NCI-H1694 (cell line): ENCODE measurements at places on chromosomes 3 and 15.

DNA sequence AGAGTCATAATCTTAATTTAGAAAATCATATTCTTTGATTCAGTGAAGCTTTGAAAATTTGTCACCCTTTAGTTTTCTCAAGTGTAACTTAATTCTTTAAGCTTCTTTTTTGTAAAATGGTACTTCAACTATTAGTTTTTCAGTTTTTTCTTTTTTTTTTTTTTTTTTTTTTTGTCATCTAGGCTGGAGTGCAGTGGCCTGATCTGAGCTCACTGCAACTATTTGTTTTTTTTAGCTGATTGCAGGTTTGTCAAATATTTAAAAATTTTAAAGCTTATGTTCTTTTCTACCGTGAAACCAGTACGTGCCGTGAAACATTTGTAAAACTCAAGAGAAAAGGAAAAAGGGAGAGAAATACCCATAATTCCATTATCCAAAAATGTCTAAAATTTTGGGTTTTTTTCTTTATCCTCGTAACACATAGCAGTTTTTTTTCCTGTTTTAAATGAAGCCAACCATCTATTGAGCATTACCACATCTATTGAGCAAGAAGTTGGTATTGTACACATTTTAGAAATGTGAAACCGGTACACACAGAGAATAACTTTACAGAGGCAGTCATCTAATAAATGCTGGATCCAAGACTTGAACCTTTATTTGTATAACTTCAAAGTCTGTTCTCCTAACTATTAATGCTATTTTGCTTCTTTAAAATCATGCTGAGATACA, 25.7 kb downstream of the ECT2 start:
- no peak for DNase-seq

- DNase-seq: no peak
These were observed 27.5 kb downstream of the MASP1 start for GRCh38 chr3:187264021-187264420.

GRCh38 chr15:25465835-25466234, 27.0 kb upstream of the UBE3A start:
- DNase-seq: no peak

DNA sequence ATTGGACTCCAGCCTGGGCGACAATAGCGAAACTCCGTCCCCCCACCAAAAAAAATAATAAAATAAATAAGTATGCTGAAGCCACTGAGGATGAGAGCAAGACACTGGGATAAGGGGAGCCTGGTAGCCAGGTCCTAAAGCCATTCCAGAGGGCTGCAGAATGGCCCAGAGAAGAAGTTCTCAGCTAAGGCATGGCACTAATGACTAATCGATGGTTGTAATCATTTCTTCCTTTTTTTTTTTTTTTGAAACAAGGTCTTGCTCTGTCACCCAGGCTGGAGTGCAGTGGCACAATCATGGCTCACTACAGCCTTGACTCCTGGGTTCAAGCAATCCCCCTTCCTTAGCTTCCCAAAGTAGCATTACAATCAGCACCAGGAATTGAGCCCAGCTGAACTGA, 25.6 kb upstream of the ZNF774 start:
- DNase-seq: no peak

GRCh38 chr3:49716169-49716568, 3.3 kb downstream of the AMIGO3 start:
- DNase-seq: no peak

DNA sequence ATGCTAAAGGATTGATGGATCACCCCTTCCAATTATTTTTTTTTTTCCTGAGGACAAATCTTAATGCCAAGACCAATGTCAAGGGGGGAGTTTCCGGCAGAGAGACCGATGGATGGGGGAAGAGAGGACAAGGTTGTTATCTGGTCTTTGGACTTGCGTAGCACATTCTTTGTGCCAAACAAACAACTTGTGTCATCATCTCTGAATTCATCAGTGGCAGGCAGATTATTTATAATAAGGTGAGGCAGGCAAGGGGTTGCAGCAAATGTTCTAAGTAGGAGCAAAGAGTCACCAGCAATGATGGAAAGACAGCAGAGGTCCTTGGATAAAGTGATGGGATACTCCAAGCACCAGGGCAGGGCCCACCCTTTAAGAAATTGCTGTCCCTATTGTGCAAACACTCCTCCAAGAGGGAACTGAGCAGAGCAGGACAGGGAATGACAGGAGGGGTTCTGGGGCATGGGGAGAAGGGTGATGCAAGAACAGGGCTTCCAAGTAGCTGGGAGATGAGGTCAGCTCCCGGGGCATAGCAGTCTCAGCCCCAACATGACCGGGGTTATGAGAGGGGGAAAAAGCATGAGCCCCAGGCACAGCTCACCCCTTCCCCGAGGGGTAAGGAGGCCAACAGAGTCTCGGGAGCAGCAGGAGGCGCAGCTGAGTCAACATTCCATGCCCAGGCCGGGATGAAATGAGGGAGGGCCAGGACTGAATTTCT, 57.4 kb downstream of the ANXA2 start:
- DNase-seq: no peak

DNA sequence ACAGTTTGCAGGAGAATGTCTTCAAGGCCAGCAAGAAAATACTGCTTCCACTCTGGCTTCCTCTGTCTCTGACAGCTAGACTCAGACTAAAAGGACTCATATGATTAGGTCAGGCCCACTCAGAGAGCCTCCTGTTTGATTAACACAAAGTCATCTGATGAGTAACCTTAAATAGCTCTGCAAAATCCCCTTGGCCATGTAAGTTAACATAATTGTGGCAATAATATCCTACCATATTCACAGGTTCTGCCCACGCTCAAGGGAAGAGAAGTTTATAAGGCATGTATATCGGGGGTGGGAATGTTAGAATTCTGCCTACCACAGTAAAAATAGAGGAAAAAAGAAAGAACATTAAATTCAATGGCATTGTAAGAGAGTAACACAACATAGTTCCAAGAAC, 20.6 kb upstream of the HHATL start:
- DNase-seq: no peak

- DNase-seq: no peak
These were observed 22.4 kb downstream of the LYZL4 start for GRCh38 chr3:42387802-42388651.

GRCh38 chr3:141112686-141113297, 61.6 kb downstream of the SPSB4 start:
- DNase-seq: no peak

DNA sequence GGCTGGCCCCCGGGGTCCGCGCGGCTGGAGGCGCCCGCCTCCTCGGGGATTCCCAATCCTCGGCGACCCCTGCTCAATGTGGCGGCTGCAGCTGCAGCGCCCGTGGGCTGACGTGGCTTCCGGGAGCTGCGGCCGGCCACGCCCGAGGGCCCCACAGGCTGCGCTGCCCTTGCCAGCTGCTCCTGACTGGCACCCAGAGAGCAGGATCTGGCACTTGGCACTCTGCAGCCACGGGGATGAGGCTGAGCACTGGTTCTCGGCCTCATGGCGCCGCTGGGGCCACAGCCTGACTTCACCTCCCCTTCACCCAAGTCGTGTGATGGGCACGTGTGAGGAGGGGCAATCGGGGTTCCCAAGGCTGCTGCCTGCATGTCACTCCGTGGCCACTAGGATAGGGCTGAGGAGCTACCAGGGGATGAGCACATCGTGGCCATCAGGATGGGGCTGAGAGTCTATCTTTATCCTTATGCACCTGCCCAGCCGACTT, 267.8 kb upstream of the FRG2C start:
- no peak for DNase-seq
